ENCODE measurements at places on chromosomes 7 and 10.

- no peak for DNase-seq
Measured at GRCh38 chr10:132960071-132960472, 17.7 kb upstream of the CFAP46 start.

- no peak for DNase-seq
Measured at GRCh38 chr10:79311581-79312407, 35.5 kb upstream of the PPIF start.

DNA sequence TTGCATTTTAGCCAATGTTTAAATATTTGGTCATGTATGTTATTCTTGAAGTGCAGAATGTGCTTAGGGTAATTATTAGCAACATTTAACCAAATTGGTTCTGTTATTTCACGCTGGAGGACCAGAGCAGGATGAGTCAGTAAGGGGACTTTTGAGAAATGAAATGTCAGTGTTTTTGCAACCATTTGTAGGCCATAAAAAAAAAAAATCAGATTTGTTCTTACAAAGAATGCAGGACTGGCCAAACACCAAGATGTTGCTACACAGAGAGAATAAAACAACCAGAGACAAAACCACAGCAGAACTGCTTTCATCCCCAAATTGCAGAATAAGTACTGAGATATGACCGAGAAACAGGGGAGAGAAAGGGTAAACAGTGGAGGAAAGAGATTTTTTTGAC is 62.1 kb downstream of the TPST1 start:
- DNase-seq: no peak

- no peak for DNase-seq
Measured at GRCh38 chr10:102433619-102434046, 1.3 kb upstream of the CUEDC2 start.

DNA sequence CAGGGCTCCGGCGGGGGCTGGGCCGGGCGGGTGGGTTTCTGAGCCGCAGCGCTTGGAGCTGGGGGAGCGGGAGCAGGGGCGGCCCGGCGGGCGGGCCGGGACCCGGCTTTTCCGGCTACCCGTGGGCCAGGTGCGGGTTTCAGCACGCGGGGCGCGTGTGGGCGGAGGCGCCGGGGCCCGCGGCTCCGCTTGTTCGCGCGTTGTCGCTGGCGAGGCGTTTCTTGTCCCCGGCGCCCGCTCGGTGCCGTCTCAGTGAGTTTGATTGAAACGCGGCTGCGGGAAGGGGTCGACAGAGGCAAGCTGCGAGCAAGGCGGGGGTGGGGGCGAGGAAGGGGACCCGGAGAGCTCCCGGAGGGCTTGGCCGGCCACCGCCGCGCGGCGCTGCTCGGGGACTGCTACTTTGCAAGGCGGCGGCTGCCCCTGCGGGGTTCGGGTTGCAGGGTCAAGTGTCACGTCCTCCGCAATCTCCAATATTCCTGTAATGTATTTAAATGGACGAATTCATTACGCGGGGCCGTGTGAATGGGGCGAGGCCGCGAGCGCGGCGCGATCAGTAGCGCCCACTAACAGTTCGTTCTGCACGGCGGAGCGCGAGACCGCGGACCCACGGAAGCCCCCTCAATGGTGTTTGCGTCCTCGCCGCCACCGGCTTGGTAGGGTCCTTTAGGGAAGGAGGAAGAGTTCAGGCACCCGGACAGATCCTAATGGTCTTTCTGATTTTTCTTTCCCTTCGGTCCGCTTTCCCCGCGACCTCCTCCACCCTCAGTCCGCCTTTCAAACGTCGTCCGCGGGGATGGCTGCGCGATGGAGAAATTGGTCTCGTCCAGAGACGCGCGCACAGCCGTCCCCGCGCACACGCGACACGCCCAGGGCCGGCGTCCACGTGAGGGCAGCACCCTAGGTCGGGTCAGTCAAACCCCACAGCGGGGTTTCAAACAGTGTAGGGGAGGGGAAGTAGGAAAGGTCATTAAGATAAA is 76.9 kb downstream of the INSIG1 start:
- no peak for DNase-seq

DNA sequence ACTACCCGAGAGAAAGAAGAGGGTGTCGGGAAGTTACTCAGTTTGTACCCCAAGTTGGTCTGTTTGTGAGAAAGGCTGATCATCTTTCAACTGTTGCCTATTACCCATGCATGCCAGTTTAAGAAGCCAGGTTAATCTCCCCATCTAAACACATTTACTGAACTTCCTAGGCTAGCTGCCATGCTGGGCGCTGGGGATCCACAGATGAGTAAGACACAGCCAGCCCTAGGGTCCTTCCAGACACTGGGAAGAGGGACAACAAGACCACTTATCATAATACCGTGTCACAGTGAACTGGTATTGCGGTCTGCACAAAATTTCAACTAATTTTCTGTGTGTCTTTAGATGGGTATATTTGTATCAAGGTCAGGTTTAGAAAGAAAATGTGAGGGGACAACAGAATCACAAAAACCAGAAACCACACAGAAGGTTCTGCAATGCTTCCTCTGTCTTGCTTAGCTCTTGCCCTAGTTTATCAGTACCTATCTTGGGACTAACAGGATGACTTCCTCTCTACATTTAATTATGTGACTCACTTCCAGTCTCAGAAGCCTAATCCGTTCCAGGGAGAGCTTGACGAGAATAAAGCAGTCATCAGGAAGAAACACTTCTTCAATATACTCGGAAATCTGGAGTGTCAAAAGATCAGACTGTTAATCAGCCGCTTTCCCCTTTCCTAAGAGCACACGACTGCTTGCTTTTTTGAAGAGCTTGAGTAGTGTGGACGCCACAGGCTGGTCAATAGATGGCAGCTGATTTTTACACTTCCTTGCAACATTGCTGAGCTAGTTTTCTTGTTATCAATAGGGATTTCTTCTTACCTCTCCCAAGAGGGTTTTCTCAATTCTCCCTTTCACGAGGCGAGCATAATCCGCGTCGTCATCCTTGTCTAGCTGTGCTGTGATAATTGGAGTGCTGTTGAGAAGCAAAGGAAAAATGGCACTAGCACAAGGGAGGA is 45.7 kb downstream of the POLR3A start:
- no peak for DNase-seq

DNA sequence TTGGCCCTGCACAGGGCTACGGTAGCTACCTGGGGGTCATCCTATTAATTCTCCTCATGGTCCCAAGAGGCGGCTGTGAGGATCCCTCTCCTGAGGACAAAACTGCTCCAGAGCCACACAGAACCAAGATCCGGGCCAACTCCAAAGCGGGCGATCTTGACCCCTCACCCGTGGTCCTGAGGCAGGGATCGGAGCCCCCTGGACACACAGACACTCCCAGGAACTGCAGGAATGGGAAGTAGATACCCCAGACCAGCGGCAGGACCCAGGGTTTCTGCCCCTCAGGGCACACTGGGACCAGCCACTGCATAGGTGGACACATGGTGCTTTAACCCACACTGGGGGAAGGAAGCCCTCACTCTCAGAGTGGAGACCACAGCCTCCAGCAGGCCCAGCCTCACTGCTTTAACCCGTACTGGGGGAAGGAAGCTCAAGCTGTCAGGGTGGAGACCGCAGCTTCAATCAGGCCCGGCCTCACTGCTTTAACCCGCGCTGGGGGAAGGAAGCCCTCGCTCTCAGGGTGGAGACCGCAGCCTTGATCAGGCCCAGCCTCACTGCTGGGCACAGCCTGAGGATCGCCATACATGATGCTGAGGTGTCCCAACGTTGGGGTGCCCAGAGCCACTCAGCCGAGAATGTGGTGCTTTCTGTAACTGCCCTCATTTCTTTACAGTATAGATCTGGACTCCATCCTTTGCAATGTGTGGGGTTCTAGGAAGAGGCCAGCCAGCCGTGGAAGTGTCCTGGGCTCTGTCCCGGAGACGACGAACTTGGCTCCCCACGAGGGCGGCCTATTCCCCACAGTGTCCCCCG is 60.1 kb downstream of the DIP2C start:
- no peak for DNase-seq

- peak; percentile 57 for DNase-seq
Measured at GRCh38 chr10:84352251-84352842, 24.0 kb downstream of the CCSER2 start.

GRCh38 chr10:35194906-35195305 is 68.3 kb downstream of the CREM start:
- DNase-seq: no peak

DNA sequence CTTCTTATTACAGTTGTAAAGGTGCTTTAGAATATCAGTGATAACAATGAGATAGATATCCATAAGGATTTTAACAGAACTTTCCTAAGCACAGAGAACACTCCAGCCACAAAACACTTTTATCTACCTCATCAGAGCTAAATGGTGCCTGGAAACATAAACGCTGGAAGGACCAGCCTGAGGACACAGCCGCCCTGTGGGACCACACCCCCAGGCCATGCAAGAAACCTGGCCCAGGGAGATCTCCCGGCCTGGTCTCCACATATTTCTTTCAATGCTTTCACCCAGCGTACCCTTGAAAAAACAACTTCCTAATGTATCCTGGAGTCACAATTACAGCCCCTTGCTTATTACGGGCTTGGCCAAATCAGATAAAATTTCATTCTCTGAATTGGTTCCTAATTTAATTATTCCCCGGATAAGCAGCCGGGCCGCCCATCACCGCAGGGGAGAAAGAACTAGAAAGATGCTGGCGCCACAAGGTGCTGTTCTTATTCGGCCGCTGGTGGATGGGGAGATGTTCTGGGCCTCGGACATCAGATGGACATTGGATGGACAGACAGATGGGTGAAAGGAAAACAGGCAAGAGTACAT is 11.8 kb downstream of the CHST15 start:
- DNase-seq: no peak

DNA sequence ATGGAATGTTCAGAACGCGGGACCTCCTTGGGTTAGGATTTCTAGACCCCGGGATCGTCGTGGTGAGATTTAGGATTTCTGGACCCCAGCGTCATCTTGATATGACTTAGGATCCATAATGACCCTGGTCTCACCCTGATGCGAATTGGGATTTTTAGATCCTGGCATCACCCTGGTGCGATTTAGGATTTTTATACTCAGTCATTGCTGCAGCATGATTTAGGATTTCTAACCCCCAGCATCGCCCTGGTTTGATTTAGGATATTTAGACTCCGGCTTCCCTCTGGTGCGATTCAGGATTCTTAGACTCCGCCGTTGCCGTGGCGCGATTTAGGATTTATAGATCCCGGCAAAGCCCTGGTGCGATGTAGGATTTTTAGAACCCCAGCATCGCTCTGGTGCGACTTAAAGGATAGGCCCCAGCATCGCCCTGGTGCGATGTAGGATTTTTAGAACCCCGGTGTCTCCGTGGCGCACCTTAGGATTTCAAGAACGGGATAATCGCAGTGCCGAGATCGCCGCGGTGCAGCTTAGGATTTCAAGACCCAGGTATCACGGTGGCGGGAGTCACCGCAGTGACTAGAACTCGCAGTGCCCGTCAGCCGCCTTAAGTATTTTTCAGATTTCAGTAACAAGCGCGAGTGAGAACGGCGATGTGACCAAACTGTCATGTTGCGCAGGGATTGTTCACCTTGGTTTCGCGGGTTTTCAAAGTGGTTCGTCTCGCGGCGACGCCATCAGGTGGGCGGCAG is 814 bp downstream of the MEST start:
- no peak for DNase-seq

GRCh38 chr10:2425320-2425719 is 642.0 kb upstream of the PFKP start:
- DNase-seq: no peak

- no peak for DNase-seq
Measured at GRCh38 chr7:94115316-94115715, 111.2 kb upstream of the BET1 start.

DNA sequence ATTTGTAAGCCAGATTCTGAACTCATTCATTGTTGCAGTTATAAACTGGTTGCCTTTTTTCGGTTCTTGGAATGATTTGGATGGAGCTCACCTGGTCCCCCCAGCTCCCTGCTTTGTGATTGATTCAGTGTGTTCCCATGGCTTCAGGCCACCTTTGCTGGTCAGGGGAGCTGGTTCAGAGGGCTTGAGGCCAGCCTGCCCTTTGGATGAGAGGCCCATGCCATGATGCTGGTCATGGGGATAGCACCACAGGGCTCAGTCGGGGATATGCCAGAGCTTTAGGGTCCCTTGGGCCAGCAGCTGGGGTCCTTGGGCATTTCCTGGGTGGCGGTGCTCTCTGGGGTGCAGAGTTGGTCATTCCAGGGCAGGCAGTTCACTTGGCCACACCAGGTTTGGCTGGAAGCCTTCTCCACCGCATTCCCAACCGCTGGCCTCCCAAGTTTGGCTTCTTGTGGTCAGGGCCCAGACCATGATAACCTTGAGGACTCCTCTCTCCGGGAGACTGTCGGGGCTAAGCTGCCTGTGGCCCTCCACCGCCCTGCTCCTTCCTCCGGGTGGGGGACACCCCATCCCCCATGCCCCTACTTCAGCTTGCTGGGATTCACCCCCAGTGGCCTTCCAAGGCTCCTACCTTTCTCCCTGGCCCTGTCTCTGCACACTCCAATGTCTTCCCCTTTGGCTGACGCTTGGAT is 65.1 kb downstream of the MGMT start:
- no peak for DNase-seq

DNA sequence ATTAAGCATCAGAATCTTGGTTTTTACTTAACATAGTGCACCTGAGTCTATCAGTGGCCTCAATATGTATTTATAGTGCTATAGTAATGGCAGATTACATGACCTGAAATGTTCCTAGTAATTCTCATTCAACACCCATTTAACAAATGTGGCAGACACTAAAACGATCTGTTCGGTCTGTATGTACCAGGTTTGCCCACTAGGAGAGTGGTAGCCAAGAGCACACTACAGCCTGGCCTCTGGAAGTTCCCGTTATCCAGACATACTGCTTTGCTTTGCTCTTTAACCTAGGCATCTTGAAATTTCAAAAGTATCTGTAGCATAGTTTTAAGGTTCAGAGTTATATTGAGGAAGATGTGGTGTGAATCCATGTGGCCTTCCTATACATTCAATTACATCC is 395.7 kb upstream of the NRG3 start:
- DNase-seq: no peak

GRCh38 chr7:2814186-2814945 is 29.7 kb downstream of the GNA12 start:
- no peak for DNase-seq

- no peak for DNase-seq
Measured at GRCh38 chr7:147432576-147432975, 1158.0 kb upstream of the C7orf33 start.

GRCh38 chr10:91683975-91684374 is 51.1 kb upstream of the PPP1R3C start:
- no peak for DNase-seq

GRCh38 chr7:151632750-151633515 is 113.2 kb upstream of the RHEB start:
- peak; percentile 31 for DNase-seq

DNA sequence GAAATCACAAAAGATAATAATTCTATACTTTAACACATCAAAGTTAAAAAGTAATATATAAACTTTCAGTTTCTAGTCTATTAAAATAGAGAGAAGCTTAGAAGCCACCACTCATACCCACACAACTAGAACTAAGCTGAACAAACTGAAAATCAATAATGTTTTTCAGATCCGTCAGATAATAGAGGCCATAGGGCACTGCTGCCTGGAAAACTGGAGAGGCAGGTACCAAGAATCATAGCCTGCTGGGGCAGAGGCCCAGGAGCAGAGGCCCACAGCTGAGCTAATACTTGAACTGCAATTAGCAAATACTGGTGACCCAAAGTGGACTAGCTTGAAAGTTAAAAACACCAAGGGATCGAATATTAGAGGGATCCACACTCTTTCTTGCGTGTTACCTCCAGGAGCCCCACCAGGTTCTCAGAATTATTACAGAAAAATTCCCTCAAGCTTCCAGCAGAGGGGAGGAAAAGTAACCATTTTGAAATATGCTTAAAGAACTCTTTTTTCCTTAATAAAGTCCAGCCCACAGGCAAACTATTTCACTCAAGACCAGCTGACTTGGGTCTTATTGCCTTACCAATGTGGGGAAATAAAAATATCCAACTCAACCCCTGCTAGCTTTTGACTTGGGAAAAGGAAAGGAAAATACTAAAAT is 774.1 kb upstream of the IGFBP3 start:
- no peak for DNase-seq
